ENCODE measurements at places on chromosomes 7 and 10.

DNA sequence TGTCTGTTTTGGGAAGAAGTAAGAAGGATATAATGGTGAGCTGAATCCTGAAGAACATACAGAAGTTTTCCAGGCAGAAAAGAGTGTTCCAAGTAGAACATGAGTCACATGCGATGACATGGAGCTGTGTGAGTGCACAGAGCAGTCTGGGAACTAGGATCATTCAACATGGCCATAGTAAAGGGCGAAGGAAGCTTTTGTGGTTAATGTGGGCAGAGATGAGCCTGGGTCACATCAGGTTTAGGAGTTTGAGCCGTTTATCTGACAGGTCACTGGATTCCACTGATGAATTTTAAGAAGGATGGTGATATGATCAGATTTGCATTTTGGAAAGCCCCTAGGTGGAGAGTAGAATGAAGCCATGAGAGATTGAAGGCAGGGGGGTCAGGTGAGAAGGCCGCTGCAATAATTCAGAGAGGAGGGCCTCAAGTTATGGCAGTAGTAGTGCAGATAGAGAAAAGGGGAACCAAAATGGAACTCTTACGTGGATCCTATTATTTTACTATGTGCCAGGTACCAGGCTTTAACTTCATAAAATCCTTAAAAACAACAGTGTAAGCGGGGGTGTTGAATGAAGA, 171.3 kb downstream of the RNLS start:
- no peak for DNase-seq

DNA sequence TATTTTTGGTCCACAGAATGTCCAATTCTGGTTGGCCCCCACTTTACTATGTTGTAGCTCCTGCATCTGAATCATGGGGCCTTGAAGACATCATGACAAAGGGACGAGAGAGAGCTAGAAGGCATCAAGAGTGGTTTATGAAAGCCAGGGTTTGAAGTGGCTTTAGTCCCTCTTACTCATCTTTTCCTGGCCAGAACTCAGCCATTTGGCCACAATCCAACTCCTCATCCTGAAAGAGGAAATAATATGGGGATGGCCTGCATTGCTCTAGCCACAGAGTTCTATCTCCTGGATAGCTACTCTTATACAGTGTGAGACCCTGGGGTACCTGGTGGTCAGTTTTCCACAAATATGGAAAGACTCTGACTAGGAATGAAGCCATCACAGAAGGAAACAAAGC, 418.9 kb downstream of the XPNPEP1 start:
- DNase-seq: no peak

DNA sequence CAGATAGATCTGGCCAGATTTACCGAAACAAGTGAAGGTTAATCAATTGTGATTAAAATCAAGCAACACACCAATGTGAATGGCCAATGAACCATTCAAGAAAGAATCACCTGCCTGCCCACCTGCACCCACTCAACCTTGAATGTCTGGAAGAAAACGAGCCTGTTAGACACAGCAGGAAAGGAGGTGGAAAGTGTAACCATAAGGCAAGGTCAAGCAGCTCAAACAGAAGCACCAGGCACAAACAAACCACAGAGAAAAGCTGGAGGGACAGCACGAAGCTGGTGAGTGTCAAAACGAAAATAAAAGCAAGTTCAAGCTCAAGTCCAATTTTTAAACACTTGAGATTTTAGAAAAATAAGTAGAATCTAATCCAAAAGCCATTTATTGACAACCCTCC, 64.9 kb downstream of the STEAP1B start:
- no peak for DNase-seq

DNA sequence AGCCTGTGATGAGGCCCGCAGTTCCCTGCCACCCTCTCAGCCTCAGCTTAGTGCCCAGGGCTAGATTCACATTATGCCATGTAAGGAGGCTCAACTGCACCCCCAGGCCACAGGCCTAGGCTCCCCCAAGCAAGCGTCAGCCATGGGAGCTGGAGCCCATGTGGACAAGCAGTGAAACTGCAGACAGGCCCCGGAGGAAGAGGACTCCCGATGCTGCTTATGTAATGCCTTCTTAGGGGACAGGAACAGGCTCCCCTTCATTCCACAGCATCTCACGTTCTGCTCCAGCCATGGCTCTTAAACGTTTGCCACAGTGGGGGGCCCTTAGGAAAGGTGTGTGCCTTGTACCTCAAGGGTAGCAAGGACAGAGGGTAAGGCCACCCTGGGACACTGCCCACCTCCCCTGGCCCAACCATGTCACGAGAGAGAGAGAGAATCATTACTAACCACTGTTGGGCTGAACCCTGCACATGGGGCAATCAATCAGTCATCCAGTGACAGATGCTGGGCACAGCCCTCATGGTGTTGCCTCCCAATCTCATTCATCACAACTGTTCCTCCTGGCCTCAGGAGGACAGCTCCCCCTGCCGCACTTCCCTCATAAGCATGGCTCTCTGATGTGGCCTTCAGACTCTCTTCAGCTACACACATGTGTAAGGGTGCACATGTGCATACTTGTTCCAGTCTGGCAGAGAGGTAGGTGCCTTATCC, 263.0 kb downstream of the GRID1 start:
- DNase-seq: no peak

DNA sequence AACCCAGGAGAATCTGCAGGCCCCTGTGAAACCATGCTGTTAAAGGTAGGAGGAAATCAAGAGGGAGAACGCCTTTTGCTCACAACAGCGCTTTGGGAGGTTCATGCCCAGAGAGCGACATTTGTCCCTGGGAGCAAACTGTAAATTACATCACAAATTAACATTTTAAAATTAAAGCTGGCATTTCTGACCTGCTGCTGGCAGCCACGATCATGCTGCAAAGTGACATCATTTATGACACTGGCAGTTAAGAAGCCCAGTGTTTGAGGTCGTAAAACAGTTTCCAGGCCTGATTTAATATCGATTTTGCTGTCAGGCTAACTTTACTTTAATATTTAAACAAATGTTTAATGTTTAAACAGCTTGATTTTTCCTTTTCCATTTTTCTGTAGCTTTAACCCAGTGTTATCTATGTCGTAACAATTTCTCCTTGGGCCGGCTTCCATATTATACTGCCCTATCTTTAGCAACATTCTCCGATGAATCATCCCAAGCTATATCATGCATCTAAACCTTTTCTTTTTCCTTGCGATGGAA, 86.5 kb upstream of the NPVF start:
- no peak for DNase-seq

DNA sequence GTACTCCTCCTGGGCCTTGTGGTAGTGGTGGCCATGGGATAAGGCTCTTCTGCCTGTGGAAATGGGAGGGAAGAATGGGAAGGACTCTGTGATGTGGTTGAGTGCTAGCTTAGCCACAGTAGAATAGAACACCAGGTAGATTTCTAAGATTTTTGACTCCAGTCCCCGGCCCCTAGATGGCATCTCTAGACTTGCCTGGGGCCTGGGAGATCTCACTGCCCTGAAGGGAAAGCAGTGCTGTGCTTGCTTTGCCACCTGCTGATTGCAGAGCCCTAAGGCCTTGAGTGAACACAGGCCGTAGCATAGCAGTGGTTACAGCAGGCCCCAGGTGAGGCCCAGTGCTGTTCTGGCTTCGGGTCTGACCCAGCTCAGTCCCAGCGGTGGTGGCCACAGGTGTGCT, 252.0 kb downstream of the TCF7L2 start:
- DNase-seq: no peak

- DNase-seq: no peak
Observed at GRCh38 chr10:69317175-69317604, 38.9 kb downstream of the HK1 start.

GRCh38 chr7:79453266-79453557, 255 bp downstream of the MAGI2 start:
- no peak for DNase-seq

- DNase-seq: no peak
Observed at GRCh38 chr7:24922099-24922773, 57.7 kb downstream of the OSBPL3 start.

DNA sequence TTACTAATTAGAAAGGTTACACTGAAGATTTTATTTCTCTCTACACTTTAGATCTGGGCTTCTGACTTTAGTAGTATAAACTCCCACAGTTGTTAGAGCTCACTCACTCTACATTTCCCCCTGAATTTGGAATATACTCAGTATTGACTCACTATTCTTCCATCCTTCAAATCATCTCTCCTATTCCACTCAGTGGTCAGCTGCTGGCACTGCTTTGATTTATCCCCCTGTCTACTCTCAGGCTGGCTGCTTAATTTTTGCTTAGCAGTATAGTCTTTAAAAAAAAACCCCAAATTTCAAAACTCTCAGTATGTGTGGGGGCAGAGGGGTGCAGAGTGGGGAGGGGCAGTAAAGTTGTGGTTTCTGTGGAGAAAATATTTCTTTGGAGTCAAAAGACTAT, 68.9 kb downstream of the CDK6 start:
- no peak for DNase-seq

All from T-helper 9 cell (primary cell).